Activated CD4-positive, alpha-beta T cell treated with anti-CD3 and anti-CD28 coated beads for 48 hours (primary cell): ENCODE measurements at places on chromosomes 3 and 15.

- no peak for DNase-seq
These were observed 57.1 kb upstream of the BCL6 start for GRCh38 chr3:187802203-187802927.

DNA sequence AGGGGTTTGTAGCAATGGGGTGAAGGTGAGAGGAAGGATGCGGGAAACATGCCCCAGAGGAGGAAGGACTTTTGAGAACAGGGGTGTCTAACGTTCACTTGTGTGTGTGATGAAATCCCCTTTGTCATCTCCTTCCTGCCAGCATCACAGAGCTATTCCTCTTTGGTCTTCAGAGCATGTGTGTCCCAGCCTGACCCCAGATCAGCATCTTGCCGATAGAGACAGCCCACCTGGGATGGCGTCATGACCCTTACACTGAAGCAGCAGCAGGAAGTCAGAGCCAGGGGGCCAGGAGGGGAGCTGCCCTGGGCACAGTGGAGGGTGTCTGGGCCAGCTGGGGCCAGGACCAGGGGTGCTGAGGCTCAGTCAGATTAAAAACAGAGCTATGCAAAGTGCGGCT lies 29.9 kb upstream of the GRIP2 start:
- no peak for DNase-seq

DNA sequence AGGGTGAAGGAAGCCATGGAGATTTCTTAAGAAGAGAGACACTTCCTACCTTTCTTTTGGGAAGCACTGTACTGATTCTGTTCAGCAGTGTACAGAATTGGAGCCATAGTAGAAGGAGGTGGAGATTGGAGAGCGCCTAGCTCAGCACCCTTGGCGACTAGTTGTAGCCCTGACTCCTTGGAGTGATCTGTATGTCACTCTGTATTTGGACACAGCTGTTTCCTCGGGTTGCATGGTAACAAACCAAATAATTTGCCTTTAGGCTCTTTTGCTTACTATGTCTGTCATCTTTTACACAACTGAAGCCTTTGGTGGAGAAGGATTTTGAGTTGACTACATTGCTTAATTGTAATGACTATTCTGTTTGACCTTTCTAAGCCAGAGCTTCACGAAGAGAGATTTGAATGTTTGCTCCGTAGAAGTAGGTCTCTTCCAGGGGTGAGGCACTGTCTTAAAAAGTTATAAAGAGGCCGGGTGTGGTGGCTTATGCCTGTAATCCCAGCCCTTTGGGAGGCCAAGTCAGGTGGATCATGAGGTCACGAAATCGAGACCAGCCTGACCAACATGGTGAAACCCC lies 77.1 kb downstream of the AKAP13 start:
- no peak for DNase-seq

GRCh38 chr3:37620071-37620635 lies 241.5 kb upstream of the CTDSPL start:
- no peak for DNase-seq

DNA sequence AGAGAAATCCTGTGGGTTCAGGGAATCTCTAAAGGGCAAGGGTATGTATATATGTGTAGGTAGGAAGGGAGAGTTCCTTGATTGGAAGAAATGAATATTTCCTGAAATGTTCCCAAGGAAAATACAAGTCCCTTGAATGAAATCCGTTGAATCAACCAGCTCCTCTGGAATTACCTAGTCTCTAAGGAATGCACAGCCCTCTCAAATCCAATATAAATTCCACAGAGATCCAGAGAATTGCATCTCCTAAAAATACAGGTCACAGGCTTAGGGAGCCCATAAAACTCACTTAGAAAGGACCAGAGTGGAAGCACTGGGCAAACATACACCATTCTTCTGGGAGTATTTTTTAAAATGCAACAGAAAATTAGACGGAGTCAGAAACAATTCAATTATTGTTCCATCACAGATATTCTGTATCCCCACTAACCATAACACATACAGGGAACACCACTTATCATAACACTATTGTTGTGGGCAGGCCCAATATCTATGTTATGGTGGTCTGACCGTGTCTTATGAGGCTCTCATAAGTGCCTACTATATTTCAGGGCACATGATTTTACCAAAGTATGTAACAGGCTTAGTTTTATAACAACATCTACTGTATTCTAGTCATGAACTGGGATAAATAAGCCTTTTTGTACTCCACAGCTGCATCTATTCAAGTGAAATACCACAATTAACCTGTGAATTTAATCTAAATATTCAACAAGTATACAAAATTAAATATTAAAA lies 43.7 kb downstream of the IGSF11 start:
- no peak for DNase-seq

GRCh38 chr15:59528961-59529402 lies 82.6 kb upstream of the GCNT3 start:
- peak; percentile 77 for DNase-seq

GRCh38 chr15:38638811-38639210 lies 74.2 kb upstream of the RASGRP1 start:
- no peak for DNase-seq

GRCh38 chr15:75201616-75202250 lies at the start of gene C15orf39:
TSS of gene C15orf39 (plus strand) at chr15:75201882. CDS start at chr15:75206049, 4,167 bp downstream.
- DNase-seq: peak; percentile 81

- no peak for DNase-seq
These were observed 77.2 kb downstream of the IL1RAP start for GRCh38 chr3:190591080-190591479.

DNA sequence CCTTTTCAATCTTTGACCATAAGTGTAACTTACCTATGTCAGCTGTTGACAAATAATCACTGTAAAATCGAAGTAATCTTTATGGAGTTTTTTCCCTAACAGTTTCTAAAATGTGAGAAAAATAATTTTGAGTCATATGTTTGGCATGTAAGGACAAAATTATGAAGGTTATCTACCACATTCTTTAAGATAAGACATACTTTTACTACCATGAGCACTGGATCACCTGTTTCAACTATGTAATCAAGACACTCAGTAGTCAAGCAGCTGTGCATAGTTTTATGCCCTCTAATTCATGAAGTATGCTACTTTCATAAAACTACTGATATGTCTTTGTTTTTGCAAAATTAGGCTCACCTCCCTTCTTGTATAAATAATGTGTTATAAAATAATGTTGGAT lies 12.1 kb downstream of the FGF7 start:
- DNase-seq: no peak

- no peak for DNase-seq
These were observed 496.4 kb upstream of the ALCAM start for GRCh38 chr3:104870276-104870675.

DNA sequence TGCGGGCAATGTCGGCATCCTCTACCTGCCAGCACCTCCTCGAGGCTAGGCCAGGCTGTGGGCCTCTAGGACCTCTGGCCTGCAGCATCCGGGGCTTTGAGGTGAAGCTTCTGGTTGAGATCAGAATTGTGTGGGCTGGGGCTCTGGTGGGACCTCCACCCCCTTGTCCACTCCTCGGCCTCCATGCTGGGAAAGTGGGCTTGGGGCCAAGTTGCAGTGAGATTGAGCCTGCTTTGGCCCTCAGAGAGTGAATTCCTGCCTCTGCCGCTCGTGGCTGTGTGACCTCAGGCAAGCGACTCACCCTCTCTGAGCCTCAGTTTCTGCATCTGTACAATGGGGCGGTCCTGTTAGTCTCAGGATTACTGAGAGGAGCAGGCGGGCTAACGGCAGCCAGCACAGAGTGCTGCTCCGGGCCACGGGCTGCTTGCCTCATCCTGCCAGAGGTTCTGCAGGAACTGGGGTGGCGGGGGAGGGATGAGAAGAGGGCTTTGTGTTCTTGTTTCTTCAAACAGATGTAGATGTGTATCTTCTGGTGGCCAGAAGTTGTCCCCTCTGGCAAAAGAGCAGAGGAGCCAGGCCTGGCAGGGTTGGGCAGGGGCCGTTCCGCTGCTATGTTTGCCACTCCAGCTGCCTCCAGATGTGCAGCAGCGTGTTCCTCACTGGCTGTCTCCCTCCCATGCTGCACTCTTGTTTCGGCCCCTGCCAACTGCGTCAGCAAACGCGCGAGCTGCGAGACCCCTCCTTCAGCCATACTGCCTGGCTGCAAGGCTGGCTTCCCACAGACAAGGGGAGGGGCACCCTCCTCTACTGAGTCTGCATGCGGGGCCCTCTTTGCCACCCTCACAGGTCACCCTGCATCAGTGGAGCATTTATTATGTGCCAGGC lies 33.7 kb downstream of the FBLN2 start:
- DNase-seq: no peak

DNA sequence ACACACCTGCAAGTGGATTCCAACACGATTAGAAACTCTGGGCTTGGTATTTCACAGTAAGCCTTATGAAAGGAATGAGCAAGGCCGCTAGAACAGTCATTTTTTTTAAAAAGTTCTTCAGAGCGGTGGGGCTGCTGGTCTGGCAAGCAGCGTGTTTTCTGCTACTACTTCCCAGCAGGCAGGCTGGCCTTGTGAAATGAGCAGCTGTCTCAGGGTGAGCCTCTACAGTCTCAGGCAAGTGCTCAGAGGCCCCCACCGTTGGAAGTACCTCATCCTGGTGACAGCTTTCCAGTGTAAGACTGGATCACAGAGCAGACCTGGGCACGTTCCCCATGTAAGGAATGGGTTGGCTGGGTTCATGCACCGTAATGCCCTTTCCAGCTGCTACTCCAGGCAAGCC lies 119.2 kb downstream of the LRIG1 start:
- DNase-seq: no peak

DNA sequence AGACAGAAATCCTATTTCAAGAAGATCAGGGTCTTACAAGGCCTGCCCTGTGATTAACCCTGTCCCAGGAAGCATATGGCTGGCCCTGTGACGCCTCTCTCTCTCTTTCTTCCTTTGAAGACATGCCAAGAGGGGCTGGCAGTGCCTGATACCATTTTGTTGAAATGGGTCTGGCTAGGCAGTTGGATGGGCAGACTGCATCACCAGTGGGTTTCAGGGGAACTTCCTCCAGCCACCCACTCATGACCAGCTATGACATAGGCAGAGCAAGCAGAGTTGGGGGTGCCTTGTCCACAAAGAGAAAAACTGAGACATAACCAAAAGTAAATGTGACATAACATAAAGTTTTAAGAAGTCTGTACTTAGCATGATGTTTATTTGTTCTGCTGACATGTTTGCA lies 31.4 kb upstream of the MANF start:
- no peak for DNase-seq

DNA sequence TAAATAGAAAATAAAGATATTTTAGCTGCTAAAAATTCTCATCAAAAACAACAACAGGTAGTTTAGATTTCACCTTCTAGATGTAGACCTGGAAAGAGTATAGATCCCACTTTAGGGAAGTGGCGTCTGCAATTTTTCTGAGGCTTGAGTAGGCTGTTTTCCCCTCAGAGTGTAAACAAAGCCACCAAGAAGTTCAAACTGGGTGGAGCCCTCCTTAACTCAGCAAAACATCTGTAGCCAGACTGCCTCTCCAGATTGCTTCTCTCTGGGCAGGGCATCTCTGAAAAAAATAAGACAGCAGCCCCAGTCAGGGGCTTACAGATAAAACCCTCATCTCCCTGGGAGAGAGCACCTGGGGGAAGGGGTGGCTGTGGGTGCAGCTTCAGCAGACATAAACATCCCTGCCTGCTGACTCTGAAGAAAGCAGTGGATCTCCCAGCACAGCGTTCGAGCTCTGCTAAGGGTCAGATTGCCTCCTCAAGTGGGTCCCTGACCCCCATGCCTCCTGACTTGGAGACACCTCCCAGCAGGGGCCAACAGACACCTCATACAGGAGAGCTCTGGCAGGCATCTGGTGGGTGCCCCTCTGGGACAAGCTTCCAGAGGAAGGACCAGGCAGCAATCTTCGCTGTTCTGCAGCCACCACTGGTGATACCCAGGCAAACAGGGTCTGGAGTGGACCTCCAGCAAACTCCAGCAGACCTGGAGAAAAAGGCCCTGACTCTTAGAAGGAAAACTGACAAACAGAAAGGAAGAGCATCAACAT lies 259.6 kb downstream of the STXBP5L start:
- no peak for DNase-seq

DNA sequence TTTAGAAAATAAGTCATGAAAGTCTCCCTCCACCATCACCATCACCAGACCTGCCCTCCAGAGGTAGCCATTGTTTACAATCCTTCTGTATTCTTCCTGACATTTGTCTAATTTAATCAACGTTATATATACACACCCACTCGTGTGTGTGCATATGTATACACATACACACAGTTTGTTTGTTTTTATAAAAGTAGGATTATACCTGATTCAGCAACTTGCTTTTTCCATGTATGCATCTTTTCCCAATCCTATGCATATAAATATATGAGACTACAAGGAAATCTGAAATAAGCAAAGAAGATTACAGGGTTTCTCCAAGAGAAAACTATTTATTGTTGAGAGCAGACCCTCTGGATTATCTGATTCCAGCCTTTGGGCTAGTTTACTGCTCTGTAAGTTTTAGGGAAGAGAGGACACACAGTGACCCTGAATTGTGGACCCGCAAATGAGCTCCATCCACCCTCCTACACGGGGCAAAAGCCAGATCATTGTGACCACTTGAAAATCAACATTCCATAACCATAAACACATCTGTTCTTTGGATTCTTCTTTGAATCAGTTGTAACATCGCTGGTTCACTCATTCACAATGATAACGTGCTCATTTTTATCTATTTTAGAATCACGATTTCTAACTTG lies 104.3 kb downstream of the CPN2 start:
- no peak for DNase-seq

DNA sequence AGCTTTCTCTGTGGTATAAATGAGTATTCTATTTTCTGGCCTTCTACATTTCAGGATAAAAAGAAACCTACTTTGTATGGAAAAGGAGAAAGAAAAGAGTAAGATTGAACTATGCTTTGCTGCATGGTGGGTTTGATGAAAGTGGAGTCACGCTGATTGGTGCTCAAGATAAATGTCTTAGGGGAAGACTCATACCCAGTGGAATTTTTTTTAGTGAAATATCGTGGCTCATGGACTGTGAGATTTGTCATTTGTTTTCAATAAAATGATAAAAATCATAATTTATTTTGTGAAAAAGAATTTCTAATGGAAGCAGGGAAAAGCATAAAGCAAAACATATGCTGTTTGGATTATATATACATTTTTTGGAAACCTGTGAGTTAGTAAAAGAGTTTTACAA lies 292.5 kb downstream of the ZPLD1 start:
- no peak for DNase-seq

DNA sequence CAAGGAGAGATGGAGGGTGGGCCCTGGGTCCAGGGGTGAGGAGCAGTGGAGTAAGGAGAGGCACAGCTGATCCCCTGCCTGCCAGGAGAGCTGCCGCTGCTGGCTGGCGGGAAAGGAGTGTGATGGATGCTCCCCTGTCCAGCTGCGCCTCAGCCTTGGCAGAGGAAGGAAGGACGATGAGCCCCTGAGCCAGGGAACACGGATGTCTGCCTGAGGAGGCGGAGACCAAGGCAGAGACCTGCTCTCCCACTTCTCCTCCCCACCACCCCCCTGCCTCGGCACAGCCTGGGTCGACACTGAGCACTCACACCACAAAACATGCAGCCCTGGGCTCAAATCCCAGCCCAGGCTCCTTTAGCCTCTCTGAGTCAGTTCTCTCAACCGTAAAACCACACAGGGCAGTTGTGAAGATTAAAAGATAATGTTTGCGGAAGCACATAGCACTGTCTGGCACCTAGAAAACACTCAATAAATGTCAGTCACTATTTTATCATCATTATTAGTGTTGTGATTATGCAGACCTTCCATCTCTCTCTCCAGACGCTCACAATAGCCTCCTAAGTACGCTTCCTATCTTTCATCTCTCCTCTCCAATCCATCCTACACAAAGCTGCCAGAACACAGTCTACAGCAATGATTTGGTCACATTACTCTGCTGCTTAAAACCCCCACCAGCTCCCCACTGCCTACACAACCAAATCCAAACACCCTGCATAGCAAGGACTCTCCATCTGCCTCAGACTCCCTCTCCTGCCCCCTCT lies 52.2 kb downstream of the SEMA5B start:
- peak; percentile 4 for DNase-seq

- DNase-seq: no peak
These were observed 50.1 kb downstream of the SETD2 start for GRCh38 chr3:47113669-47114365.
